ENCODE measurements at places on chromosomes 5 and 9.

GRCh38 chr5:61683926-61684325 is 351.9 kb downstream of the ZSWIM6 start:
- no peak for DNase-seq

DNA sequence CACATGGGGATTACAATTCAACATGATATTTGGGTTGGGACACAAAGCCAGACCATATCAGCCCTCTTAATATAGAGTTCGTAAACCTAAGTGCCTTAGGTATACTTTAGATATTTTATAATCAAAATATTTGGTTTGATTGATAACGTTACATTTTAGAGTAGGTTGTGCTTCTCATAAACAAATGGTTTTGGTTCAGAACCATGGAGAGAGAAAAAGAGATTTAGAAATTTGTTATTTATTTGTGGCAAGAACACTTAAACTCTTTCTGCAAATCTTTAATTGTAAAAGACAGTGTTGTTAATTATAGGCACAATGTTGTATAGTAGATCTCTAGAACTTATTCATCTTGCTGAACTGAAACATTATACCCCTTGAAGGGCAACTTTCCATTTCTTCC is 298.8 kb downstream of the TENT4A start:
- no peak for DNase-seq

- DNase-seq, result no peak
Observed at GRCh38 chr9:89044881-89045280, 53.6 kb downstream of the S1PR3 start.

GRCh38 chr5:10250806-10251276 is 761 bp downstream of the CCT5 start:
- no peak for DNase-seq

DNA sequence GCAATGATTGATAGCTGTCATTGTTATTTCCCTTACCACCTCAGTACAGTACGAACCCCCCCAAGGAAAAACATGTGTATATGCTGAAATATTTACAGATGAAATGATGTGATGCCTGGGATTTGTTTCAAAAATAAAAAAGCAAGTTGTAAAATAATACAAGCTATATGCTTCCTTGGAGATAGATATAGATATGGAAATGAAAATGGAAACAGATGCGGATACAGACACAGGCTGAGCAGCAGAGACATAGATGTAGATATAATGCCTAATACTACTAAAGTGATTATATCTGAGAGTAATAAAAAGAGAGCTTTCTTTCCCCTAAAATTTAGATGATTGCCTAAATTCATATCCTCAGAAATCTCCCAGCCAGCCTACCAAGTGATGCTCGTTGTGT is 127.5 kb upstream of the TNPO1 start:
- DNase-seq, result no peak

DNA sequence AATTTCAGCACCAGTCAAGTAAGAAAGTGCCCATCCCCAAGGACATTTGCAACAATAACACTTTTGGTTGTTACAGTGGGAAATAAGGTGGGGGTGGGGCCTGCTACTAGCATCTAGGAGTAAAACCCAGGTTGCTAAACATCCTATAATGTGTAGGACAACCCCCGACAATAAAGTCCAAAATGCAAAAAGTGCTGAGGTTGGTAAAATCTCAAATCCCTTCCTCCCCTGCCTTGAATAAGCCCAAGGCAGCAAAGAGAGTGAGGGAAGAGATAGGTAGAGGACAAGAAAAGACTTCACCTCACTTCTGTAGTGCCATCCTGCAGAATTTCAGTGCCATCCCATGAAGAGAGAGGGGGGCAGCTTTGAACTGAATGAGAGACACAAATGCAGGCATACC is 117.5 kb upstream of the NIPBL start:
- no peak for DNase-seq

GRCh38 chr9:18618862-18619261 is 144.9 kb downstream of the ADAMTSL1 start:
- DNase-seq, result no peak

- no peak for DNase-seq
Observed at GRCh38 chr9:135506327-135507103, 6.0 kb downstream of the MRPS2 start.

- no peak for DNase-seq
Observed at GRCh38 chr5:92580814-92581213, 1000.2 kb downstream of the NR2F1-AS1 start.

DNA sequence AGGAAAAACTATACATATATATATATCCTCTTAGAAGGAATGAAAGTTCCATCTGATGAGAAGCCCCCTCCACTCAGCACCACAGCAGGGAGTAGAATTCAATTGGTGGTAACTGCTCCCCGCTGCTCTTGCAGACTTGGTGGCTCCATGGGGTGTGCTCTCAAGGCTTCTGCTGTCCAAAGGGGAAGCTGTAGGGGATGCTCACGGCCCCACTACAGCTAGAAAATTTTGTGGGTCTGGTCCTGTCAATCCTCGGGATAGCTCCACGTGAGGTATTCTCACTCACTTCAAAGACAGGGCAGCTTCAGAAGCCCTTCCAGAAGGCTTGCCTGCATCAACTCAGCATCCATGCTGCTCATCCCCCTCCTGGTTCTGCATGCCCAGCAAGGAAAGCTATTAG is 247.2 kb downstream of the CETN3 start:
- no peak for DNase-seq

- DNase-seq, result no peak
Observed at GRCh38 chr5:96896806-96897205, 20.5 kb downstream of the ERAP2 start.

- DNase-seq, result no peak
Observed at GRCh38 chr5:123134653-123135181, 45.7 kb downstream of the PRDM6 start.

- DNase-seq, result no peak
Observed at GRCh38 chr5:105735704-105736103, 1935.0 kb downstream of the EFNA5 start.

DNA sequence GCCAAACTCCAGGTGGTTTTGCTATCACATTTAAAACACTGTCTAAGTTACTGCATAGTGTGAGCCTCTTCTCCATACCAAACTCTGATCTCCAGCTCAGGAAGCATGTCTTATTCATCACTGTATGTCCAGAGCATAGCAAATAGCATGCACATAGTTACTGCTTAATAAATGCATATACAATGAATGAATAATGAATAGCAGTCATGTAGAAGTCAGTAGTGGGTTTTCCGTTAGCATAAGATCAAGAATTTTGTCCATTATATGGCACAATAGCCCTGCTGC is 329.4 kb downstream of the ARRDC3 start:
- no peak for DNase-seq

DNA sequence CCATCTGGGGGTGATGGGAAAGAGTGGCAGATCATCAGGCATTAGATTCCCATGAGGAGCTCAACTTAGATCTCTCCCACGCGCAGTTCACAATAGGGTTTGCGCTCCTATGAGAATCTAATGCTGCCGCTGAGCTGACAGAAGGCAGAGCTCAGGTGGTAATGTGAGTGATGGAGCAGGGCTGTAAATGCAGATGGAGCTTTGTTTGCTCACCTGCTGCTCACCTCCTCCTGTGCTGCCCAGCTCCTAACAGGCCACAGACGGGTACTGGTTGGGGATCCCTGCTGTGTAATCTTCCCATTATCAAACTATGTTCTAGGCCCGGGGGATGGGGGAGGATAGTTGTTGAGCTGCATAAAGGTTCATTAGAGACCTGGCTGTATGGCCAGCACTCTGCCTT is 58.4 kb downstream of the UGCG start:
- no peak for DNase-seq

DNA sequence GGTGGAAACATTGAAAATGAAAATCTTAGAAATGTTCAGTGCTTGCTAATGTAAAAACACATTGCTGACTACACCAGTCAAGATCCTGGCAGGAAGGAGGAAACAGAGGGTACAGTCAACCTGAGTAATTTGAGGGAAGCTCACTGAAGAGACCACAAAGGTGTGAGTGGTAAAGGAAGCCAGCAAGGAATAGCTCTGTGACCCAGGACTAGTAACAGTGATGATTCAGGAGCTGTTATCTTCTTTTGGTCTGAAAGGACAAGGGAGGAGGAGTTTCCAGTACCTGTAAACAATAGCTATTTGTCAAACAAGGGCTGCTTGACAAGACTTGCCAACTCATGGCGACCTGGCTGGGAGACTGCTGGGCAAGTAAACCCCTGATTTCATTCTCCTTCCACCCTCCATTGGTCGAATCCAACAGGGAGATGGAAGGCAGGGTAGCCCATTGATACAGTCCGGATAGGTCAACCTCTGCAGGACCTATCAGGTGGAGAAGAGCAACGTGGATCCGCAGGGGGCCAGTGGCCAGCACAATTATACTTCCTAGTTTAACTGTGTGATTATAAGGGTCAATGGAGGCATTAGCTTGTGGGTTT is 68.1 kb downstream of the MAMDC2 start:
- DNase-seq, result no peak

DNA sequence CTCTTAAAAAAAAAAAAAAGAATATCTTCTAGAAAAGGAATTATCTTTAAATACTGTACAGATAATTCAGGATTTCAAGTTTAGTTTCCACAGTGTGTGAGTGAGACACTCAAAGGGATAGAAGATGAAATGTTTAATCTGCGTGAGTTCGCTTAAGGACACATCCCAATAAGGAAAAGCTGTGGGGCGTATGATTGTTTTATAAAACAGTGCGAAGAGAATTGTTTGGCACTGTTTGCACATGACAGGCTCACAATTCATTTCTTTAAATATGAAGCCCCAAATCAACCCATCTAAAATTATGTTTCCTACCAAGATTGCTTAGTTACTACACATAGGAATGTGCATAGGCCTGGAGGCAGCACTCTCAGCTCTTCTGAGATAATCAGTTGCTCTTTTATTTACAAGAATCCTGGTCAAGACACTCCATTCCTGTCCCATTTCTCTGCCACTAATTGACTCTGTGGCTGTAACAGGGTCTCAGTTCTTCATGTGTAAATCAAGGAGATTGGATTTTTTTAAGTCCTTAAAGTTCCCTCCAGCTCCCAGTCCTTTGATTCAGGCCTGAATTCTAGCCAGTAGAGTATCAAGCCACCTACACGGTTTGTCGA is 60.1 kb downstream of the BHMT start:
- DNase-seq, result no peak

- no peak for DNase-seq
Observed at GRCh38 chr5:167525004-167525403, 766.4 kb upstream of the WWC1 start.

- no peak for DNase-seq
Observed at GRCh38 chr5:59321642-59322041, 571.9 kb downstream of the PDE4D start.

GRCh38 chr5:123455095-123455494 is 31.9 kb upstream of the CEP120 start:
- DNase-seq, result no peak

- DNase-seq, result no peak
Observed at GRCh38 chr9:85610074-85610860, 131.5 kb downstream of the AGTPBP1 start.

Measured in stimulated activated CD4-positive, alpha-beta T cell treated with anti-CD3 and anti-CD28 coated beads, Interleukin-1b, Interleukin-23, amount 100 ng/mL, for 1 hour (primary cell).